ENCODE measurements at places on chromosomes 13 and 19.

- DNase-seq = no peak
Measured at GRCh38 chr19:33647146-33647545, 25.4 kb downstream of the CHST8 start.

- DNase-seq = peak; percentile 27
Measured at GRCh38 chr19:31340042-31341025, 8.9 kb downstream of the TSHZ3 start.

DNA sequence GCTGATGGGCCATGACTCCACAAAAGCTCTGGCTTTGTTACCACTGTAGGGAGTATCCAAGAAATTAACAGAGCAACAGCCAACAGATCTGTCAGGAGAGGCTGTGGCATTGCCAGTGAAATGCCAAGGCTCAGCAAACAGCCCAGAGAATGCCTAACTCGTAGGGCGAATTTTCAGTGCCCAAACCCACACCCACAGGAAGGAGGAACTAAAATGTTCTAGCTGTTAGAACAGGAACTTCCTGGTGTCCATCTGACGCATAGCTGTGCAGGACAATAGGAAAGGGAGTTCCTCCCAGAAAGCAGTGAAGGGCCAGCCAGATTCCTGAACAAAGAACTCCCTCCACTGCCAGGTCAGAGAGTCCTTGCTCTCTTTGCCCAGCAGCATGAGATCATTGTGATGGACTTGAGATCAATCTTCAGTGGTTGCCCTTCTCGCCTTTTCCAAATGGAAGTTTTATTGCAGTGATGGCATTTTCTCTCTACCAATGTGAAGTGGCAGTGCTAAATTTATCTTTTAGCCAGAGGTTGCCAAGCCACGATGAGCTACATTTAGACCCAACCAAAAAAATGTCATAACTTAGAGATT, 224.2 kb upstream of the STARD13 start:
- no peak for DNase-seq

DNA sequence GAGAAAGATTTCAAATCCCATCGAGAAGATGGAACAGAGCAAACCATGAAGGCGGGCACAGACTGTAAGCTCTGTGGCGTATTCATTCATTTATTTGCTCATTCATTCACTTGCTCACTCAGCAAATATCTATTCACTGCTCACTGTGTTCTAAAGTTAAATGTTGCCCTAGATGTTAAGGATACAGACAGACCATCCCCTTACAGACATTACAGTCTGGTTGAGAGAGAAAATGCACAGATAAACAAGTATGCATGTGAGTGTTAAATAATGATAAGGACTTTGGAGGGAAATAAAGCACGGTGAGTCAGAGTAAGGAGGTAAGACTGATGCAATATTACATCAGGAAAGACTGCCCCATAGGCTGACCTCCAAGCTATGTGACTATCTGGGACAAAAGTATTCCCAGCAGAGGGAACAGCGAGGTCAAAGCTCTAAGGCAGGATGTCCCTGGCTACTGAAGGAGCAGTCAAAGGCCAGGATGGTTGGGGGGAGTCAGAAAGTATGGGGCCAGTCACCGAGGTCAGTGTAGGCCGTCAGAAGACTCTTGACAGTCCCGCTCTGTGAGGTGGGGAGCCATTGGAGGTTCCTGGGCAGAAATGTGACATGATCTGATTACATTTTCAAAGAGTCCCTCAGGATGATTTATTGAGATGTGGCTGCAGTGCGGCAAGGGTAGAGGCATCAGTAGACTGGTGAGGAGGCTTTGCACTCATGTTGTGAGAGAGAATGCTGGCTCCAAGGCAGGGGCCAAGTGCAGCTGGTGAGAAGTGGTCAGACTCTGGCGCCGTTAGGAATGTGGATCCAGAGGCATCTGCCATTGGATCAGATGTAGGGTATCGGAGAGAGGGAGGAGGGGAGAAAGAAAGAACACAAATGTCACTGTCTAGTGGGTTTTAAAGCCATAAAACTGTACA, 37.9 kb downstream of the MBNL2 start:
- DNase-seq = no peak

- no peak for DNase-seq
Measured at GRCh38 chr13:113151745-113152690, 6.4 kb upstream of the PROZ start.

GRCh38 chr13:43111559-43112400, 88.4 kb downstream of the DNAJC15 start:
- no peak for DNase-seq

DNA sequence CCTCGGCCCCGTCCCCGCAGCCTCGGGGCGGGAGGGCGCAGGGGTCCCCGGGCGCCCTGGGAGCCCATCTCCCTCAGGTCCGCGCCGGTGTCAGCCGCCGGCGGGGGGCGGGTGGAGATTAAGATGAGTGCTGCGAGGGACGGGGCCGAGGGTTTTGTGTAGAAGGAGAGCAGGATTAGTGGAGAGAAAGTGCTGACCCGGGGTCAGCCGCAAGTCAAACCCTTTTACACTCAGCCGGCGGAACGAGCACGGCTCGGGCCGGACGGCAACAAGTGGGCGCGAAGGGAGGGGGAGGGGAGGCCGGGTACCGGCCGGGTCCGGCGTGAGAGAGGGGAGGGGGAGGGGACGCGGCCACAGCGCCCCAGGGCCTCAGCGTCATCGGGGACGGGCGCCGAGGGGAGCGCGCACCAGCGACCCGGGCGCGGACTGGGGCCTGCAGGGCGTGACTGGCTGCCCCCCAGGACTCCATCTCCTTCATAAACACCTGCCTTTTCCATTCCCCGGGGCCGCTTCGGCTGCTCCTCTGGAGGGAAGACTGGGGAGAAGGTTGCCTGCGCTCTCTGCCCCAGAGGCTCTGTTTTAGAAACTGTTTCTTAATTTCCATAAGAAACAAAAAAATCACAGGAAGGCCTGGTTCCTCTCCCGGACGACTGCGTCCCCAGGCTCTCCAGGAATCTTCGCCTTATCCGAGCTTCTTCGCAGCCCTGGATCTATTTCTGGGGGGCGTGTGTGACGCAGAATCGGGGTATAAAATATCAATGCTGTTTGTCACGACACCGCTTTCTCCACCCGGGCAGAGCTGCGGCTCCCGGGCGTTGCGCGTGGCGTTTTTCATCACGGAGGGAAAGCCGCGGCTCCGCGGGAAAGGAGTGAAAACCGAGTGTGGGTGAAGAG, 6.5 kb downstream of the SOX1 start:
- DNase-seq = no peak

GRCh38 chr13:99821741-99822140, 149.8 kb downstream of the ZIC5 start:
- no peak for DNase-seq

- no peak for DNase-seq
Measured at GRCh38 chr13:44078806-44079376, 199.2 kb downstream of the LACC1 start.

- DNase-seq = no peak
Measured at GRCh38 chr13:26024558-26024957, 27.3 kb downstream of the SHISA2 start.

GRCh38 chr13:73341748-73342147, 282.9 kb downstream of the KLF5 start:
- no peak for DNase-seq

- DNase-seq = no peak
Measured at GRCh38 chr13:73440296-73440895, 381.6 kb downstream of the KLF5 start.

GRCh38 chr13:98267080-98267912, 90.2 kb upstream of the RNF113B start:
- no peak for DNase-seq

- DNase-seq = no peak
Measured at GRCh38 chr13:89923736-89924135, 1423.8 kb upstream of the MIR17HG start.

DNA sequence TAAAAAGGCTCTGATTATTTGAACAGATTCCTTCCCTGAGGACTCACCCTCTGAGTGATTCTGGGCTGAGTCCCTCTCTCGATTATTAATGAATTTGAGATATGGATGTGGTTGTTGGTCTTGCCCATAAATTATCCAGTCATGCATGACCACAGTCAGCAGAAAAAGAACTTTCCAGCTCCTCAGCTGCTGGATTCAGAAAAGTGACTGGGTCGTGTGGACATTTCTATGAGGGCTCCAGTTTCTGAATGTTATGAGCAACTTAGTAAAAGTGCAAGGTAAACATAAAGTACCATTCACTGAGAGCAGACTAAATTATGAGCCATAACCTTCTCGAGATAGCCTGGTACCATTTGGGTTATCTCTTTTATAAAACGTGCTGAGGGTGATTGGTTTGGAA, 100.1 kb upstream of the CLDN10 start:
- no peak for DNase-seq

DNA sequence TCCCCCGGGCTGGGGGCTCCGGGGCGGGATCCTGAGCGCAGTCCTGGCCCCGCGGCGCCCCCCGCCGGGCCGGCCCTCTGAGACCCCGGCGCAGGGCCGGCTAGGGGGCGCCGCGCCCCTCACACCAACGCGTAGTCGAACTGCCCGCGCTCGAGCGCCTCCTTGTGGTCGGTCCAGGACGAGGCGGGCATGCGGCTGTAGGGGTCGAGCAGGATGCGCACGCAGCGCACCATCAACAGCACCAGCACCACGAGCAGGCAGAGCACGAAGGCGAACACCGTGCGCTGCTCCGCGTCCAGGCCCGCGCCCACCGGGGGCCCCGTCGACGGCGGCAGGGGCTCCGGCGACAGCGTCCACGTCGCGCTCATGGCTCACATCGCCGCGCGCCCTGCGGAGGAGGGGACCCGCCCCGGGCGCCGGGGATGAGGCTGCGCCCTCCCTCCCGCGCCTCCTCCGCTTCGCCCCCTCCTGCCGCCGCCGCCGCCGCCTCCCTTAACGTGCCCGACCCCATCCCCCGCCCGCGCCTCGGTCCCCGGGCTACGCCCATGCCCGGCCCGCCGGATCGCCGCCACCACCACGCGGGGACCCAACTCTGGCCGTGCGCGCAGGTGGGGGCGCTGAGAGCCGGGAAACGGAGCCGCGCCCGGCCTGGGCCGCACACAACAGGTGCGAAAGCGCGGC, 624 bp downstream of the CTXN1 start:
- DNase-seq = peak; percentile 79

DNA sequence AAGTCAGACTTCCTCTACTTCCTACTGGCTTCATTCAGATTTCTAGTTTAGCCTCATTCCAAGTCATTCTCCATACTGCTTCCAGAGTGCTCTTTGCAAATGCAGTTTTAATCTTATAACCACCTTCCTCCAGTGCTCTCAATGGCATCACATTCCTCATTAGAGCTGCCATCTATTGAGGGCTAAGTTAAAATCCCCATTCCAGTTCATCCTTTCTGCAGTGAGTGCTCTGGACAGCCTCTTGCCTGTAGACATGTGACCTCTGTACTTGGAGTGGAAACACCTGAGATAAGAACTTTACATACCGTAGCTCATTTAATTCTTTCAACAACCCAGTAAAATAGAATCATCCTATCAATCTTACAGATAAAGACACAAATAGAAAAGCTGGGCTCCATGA, 57.9 kb upstream of the MAB21L1 start:
- no peak for DNase-seq

DNA sequence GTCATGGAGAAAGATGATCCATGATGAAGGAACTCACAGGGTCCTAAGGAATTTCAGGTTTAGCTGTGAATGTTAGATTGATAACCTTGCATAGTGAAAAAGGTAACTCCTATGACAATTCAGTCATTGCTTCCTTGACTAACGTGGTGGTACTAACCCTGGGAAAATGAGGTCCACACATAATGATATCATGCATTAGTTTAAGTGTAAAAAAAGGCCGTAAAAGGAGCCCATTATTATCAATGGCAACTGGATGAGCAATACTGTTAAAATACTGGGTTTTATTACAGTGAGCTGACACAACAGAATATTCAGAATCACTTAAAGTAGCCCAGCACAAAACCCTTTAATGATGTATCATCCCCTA, 515.4 kb downstream of the DCT start:
- DNase-seq = no peak

GRCh38 chr19:40305403-40305802, 20.3 kb upstream of the AKT2 start:
- peak; percentile 75 for DNase-seq

DNA sequence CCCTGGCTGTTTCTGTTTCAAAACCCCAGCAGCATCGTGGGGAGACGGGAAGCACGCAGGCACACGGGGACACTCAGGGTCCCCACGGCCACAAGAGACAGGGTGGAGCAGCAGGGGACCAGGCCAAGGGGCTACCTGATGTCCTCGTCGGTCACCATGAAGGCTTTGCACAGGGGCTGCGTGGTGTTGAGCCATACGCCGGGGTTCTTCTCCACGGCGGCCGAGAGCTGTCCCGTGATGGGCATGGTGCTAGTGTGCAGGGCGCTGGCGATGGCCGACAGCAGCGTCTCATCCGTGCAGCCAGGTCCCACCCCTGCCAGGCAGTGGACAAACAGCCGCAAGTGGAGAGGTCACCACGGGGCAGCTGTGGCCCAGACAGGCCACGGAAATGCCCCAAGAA, 11.7 kb downstream of the MBD3 start:
- no peak for DNase-seq

DNA sequence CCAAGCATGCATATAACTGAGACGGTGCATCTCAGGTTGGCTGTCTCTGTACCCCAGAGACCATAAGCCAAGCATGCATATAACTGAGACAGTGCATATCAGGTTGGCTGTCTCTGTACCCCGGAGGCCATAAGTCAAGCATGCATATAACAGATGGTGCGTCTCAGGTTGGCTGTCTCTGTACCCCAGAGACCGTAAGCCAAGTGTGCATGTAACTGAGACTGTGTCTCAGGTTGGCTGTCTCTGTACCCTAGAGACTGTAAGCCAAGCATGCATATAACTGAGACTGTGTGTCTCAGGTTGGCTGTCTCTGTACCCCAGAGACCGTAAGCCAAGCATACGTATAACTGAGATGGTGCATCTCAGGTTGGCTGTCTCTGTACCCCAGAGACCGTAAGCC, 30.8 kb downstream of the NLRP4 start:
- DNase-seq = no peak

DNA sequence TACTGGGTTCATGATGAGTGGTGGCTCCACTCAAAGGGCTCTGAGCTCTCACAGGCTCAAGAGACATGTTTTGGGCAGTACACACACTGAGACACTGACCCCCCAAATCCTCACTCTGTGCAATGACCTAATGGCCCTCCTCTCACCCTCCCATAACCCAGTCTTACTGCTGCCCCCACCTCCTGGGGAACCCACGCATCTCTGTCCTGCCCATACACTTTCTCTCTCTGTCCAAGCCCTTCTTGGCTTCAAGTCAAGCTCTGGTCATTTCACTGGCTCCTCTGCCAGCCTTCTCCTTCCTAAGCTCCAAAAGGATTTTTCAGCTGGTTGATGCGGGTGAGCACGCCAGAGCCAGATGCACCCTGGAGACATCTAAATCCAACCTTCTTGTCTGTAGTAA, 187.9 kb upstream of the TSHZ3 start:
- no peak for DNase-seq

GRCh38 chr19:38425810-38426466, at the start of gene RASGRP4:
Gene RASGRP4, minus strand, starts transcription at chr19:38426219. Its CDS starts 128 bp downstream, at chr19:38426091.
- no peak for DNase-seq

- DNase-seq = no peak
Measured at GRCh38 chr19:8705742-8706141, 7.1 kb upstream of the ACTL9 start.

GRCh38 chr13:49776871-49777270, 15.6 kb downstream of the KPNA3 start:
- no peak for DNase-seq

GRCh38 chr19:55598719-55599467, 424 bp downstream of the FIZ1 start:
- DNase-seq = peak; percentile 88
